Activated CD4-positive, alpha-beta T cell treated with anti-CD3 and anti-CD28 coated beads, Interleukin-2, amount 50 U/mL, for 48 hours (primary cell): ENCODE measurements at places on chromosomes 12 and 14.

- DNase-seq, result no peak
These were observed 15.1 kb downstream of the CD9 start for GRCh38 chr12:6215120-6215807.

DNA sequence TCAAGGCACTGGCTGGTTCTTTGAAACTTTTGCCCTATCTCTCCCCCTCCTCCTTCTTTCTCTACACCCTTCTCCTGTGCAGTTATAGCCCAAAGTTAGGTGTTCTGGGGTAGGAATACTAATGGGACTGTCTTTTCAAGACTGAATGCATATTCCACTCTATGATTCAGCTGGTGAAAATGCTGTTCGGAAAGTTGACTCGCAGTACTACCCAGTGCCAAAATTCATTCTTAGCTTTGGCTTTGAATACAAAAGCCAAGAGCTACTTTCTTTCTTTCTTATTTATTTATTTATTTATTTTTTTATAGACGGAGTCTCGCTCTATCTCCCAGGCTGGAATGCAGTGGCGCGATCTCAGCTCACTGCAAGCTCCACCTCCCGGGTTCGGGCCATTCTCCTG is 249.2 kb downstream of the ETNK1 start:
- no peak for DNase-seq

DNA sequence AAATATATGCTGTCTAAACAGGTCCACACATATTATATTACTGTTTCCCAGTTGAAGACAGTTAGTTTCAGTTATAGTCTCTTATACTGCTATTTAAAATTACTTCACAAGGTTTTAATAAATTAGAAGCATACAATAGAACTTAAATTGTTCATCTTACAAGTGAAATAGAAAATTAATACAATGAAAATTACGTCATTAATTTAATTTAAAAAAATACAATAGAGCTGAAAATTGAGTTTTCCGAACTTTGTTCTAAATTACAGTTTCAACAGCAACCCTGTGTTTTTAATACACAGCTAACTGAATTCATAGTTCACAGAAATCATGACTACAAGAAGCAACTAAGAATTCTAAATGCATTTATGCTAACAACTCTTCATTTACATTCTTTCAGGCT is 525.7 kb upstream of the FOXG1 start:
- DNase-seq, result no peak

GRCh38 chr12:9084417-9084816 is 31.3 kb downstream of the A2M start:
- no peak for DNase-seq

GRCh38 chr12:25434515-25434914 is 118.6 kb downstream of the LMNTD1 start:
- DNase-seq, result no peak

- no peak for DNase-seq
These were observed 249.2 kb downstream of the PAWR start for GRCh38 chr12:79441534-79441933.

DNA sequence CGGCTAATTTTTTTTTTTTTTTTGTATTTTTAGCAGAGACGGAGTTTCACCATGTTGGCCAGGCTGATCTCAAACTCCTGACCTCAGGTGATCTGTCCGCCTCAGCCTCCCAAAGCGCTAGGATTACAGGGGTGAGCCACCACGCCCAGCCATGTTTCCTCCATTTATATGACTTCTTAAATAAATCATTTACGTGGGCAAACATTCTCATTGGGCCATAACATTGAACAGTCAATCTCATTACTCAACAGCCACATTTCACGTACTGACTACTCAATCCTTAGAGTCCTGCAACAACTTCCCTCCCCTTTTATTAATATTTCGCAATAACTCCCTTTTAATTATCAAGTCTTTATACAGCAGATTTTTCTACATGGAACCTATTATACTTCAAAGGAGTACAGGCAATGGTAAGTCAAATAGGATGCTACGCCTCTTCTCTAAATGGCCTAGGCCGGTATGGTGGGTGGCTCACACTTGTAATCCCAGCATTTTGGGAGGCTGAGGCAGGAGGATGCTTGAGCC is 7.4 kb upstream of the CSRNP2 start:
- DNase-seq, result no peak

DNA sequence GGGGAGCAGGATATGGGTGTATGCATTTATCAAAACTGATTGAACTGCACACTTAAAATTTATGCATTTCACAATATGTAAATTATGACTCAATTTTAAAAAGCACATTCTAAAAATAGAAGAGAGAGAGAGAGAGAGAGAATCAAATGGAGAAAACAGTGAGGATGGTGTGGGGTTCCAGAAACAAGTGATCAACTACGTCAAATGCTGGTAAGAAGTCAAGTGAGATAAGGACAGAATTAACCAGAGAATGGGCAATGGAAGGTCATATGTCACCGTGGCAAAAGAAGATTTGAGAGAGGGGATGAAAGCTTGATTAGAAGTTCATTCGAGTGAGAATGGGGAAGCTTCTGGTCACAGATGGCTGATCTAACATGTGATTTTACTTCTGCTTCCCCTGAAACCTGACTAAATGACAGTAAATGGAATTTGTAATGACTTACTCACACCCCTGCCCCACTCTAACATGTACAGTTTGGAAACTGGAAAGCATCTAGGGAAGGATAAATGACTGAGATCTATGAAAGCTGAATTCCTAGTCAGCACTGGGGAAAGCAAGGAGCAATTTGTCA is 276.5 kb upstream of the AMIGO2 start:
- DNase-seq, result peak; percentile 52
